ENCODE measurements at places on chromosomes 11 and 22.
A peak's percentile ranks its signal among the peaks of the same experiment; 100 is the strongest.

GRCh38 chr11:86097980-86098379 is 29.1 kb upstream of the PICALM start:
- no peaks in the 10 kb centered on the region for H3K36me3 ChIP-seq
- DNase-seq: no peak
- no peaks in the 10 kb centered on the region for H3K4me1 ChIP-seq
- no peak overlapping the region for H3K27ac ChIP-seq

DNA sequence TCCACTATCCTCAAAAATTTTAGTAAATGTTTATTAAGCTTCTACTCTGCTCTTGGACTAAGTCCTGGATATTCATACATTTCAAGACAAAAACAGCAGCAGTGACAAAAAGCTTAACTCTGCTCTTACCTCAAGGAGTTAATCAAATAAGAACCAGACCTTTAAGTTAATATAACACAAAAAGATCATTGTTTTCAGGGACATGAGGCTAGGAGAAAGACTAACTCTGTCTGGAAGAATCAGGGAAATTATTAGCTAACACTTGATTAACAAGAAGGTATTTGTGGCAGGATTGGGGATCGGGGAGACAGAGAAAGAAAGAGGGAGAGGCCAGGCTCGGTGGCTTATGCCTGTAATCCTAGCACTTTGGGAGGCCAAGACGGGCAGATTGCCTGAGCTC is 74.4 kb downstream of the PPP2R1B start:
- no peaks in the 10 kb centered on the region for H3K27me3 ChIP-seq
- no peaks in the 10 kb centered on the region for H3K4me1 ChIP-seq
- DNase-seq: no peak
- H3K27ac ChIP-seq: no peak overlapping the region
- H3K36me3 ChIP-seq: no peaks in the 10 kb centered on the region
- H3K4me3 ChIP-seq: no peak overlapping the region

GRCh38 chr11:34595960-34596644 is 24.8 kb upstream of the EHF start:
- DNase-seq: no peak
- no peaks in the 10 kb centered on the region for H3K4me1 ChIP-seq
- no peak overlapping the region for H3K27ac ChIP-seq
- no peak overlapping the region for H3K4me3 ChIP-seq
- no peaks in the 10 kb centered on the region for H3K27me3 ChIP-seq
- no peaks in the 10 kb centered on the region for H3K36me3 ChIP-seq

DNA sequence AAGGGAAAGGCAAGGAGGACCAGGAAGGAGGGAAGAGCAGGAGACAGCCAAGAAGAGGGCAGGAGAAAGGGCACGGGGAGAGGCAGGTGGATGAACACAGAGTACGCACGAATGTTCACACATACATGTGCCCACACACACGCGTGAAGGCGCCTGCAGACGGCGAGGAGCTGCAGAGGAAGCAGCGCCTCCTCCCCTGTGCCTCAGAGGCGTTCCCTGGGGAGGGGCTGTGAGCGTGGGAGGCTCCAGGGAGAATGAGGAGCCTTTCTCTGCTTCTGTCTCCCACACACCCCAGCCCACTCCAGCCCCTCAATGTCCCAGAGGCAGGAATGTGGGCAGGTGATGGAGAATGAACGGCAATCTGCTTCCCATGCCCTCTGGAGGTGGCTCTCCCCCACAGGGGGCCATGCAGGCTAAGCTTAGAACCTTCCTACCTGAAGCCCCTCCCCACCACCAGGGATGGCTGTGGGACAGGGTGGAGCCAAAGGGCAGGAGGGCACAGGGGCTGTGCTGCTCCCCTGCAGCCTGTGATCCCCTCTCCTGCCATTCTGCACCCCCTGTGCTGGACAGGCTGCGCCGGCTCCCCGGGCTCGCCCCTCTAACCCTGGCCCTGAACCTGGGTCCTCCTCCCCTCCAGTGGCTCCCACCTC is 25.3 kb downstream of the PPM1F start:
- no peaks in the 10 kb centered on the region for H3K27me3 ChIP-seq
- no peak overlapping the region for H3K4me3 ChIP-seq
- no peaks in the 10 kb centered on the region for H3K36me3 ChIP-seq

- H3K36me3 ChIP-seq: no peaks in the 10 kb centered on the region
- no peak overlapping the region for H3K4me3 ChIP-seq
- H3K27ac ChIP-seq: no peak overlapping the region
- no peaks in the 10 kb centered on the region for H3K27me3 ChIP-seq
- H3K4me1 ChIP-seq: peaks cover 4% of the 10 kb centered on the region
Observed at GRCh38 chr11:123065621-123066020, 3.7 kb upstream of the HSPA8 start.

DNA sequence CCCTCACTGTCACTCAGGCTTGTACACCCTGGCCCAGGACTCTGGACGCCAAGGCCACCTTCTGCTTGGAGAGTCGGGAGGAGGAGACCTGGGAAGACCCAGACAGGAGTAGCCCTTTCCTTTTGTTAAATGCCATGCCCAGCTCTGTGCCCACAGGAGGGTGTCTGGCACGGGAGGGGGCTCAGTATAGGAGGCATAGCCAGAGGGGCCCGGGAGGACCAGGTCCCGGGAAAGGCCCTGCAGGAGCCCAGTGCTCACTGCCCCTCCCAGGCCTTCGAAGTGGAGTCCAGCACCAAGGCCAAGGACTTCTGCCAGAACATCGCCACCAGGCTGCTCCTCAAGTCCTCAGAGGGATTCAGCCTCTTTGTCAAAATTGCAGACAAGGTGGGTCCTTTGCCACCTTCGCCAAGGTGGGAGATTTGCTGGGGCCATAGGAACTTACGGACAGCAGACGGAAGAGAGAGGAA is 79.0 kb downstream of the MYO7A start:
- no peak overlapping the region for H3K4me3 ChIP-seq
- H3K4me1 ChIP-seq: no peaks in the 10 kb centered on the region
- no peak overlapping the region for H3K27ac ChIP-seq
- H3K36me3 ChIP-seq: no peaks in the 10 kb centered on the region
- no peak for DNase-seq
- no peaks in the 10 kb centered on the region for H3K27me3 ChIP-seq

GRCh38 chr11:73404048-73404447 is 27.8 kb downstream of the RELT start:
- peak; percentile 86 for DNase-seq
- no peak overlapping the region for H3K27ac ChIP-seq
- H3K4me3 ChIP-seq: no peak overlapping the region
- no peaks in the 10 kb centered on the region for H3K36me3 ChIP-seq
- H3K4me1 ChIP-seq: no peaks in the 10 kb centered on the region

GRCh38 chr22:47032091-47032943 is 269.9 kb downstream of the TBC1D22A start:
- H3K27ac ChIP-seq: no peak overlapping the region
- peak; percentile 12 for DNase-seq
- no peaks in the 10 kb centered on the region for H3K27me3 ChIP-seq
- H3K4me1 ChIP-seq: peaks cover 8% of the 10 kb centered on the region
- no peak overlapping the region for H3K4me3 ChIP-seq

- no peaks in the 10 kb centered on the region for H3K27me3 ChIP-seq
- H3K4me1 ChIP-seq: peaks cover 8% of the 10 kb centered on the region
- H3K4me3 ChIP-seq: peak overlapping the region; percentile 78
- no peaks in the 10 kb centered on the region for H3K36me3 ChIP-seq
- peak overlapping the region; percentile 96 for H3K27ac ChIP-seq
Observed at GRCh38 chr22:37609240-37610152, 862 bp downstream of the GGA1 start.

DNA sequence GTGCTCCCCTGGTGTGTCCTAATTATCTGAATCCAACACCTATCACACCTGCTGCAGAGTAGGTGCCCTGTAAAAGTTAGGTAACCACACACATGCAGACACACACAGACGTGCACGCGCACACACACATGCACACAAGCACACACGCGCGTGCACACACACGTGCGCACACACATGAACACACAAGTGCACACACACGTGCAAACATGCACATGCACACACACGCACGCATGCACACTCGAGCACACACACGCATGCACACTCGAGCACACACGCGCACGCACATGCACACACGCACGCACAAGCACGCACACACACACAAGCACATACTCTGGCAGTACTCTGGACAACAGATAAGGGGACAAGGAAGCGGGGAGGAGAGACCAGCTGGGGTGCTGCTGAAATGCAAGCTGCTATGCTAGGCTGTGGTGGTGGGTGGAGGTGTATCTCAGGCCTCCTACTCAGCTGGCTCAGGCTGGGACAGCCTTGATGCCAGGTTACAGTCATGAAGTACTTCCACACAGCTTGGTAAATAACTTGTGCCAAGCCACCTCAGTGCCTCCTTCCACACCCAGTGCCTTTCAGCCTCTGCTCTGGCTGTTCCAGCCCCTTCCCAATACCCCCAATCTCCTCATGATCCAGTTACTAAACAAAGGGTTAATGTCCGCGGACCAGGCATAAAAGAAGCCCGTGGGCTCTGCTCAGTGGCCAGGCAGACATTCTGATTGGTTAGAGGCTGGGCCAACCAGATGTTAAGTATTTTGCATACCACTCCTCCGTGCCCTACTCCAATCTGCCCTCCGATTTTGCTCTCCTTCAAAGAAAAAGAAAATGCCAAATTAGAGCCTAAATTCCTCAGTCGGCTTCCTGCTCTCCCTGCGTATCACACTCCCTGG is 374.1 kb downstream of the TENM4 start:
- no peak overlapping the region for H3K4me3 ChIP-seq
- peaks cover 2% of the 10 kb centered on the region for H3K4me1 ChIP-seq
- H3K27ac ChIP-seq: no peak overlapping the region
- no peaks in the 10 kb centered on the region for H3K27me3 ChIP-seq
- no peaks in the 10 kb centered on the region for H3K36me3 ChIP-seq

DNA sequence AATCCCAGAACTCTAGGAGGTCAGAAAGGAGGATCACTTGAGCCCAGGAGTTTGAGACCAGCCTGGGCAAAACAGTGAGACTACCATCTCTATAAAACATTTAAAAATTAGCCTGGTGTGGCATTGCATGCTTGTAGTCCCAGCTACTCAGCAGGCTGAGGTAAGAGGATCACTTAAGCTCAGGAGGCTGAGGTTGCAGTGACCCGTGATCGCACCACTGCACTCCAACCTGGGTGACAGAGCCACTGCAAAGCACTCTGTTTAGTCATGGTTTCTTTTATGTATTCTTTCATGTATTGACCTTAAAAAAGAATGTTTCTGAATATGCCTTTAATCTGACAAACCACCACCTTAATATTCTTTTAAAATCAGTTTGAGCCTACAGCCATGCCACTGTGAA is 52.2 kb downstream of the BIRC2 start:
- no peak for DNase-seq
- no peaks in the 10 kb centered on the region for H3K36me3 ChIP-seq
- no peaks in the 10 kb centered on the region for H3K27me3 ChIP-seq
- H3K4me3 ChIP-seq: no peak overlapping the region

DNA sequence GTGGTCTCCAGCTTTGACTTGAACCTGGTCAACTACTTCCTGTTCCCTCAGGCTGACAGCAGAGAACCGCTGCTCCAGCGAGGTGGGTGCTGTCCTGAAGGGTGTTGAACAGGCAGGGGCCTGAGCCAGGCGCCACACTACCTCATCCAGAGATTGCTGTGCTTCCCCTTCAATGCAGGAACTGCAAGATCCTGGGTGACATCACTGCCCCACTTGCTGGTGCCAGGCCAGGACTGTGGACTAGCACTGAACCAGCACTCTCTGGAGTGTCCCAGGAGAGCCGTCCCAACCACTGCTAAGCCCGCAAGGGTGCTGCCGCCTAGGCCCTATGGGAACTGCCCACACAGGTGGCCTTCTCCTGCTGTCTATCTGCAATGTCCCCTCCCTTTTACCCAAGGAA is 51.7 kb downstream of the GAB4 start:
- no peaks in the 10 kb centered on the region for H3K4me1 ChIP-seq
- H3K4me3 ChIP-seq: no peak overlapping the region
- no peak overlapping the region for H3K27ac ChIP-seq

- DNase-seq: no peak
- H3K27me3 ChIP-seq: no peaks in the 10 kb centered on the region
- H3K36me3 ChIP-seq: peaks cover 3% of the 10 kb centered on the region
Observed at GRCh38 chr22:36493690-36494110, 12.3 kb upstream of the TXN2 start.

- H3K27ac ChIP-seq: no peak overlapping the region
- H3K36me3 ChIP-seq: no peaks in the 10 kb centered on the region
- no peaks in the 10 kb centered on the region for H3K27me3 ChIP-seq
- no peak for DNase-seq
- no peaks in the 10 kb centered on the region for H3K4me1 ChIP-seq
Observed at GRCh38 chr22:46547883-46548244, 10.4 kb upstream of the CELSR1 start.

- H3K27ac ChIP-seq: no peak overlapping the region
- H3K36me3 ChIP-seq: no peaks in the 10 kb centered on the region
- peaks cover 7% of the 10 kb centered on the region for H3K4me1 ChIP-seq
- no peak for DNase-seq
Observed at GRCh38 chr22:17575681-17576080, 12.4 kb downstream of the SLC25A18 start.

- H3K27ac ChIP-seq: no peak overlapping the region
- H3K36me3 ChIP-seq: no peaks in the 10 kb centered on the region
- no peaks in the 10 kb centered on the region for H3K4me1 ChIP-seq
- no peak overlapping the region for H3K4me3 ChIP-seq
Observed at GRCh38 chr11:110645253-110645652, 67.0 kb downstream of the ARHGAP20 start.

GRCh38 chr11:117278347-117278746 is 12.8 kb upstream of the BACE1-AS start:
- no peak for DNase-seq
- no peak overlapping the region for H3K4me3 ChIP-seq
- H3K27ac ChIP-seq: no peak overlapping the region
- H3K27me3 ChIP-seq: no peaks in the 10 kb centered on the region
- H3K4me1 ChIP-seq: no peaks in the 10 kb centered on the region

GRCh38 chr11:118953265-118953664 is 2.8 kb upstream of the UPK2 start:
- no peak overlapping the region for H3K27ac ChIP-seq
- H3K4me3 ChIP-seq: no peak overlapping the region
- H3K36me3 ChIP-seq: no peaks in the 10 kb centered on the region
- DNase-seq: no peak
- no peaks in the 10 kb centered on the region for H3K4me1 ChIP-seq
- H3K27me3 ChIP-seq: no peaks in the 10 kb centered on the region

- H3K27ac ChIP-seq: no peak overlapping the region
- no peak overlapping the region for H3K4me3 ChIP-seq
- no peak for DNase-seq
- H3K27me3 ChIP-seq: no peaks in the 10 kb centered on the region
- no peaks in the 10 kb centered on the region for H3K4me1 ChIP-seq
Observed at GRCh38 chr11:92678008-92678611, 291.3 kb upstream of the MTNR1B start.

GRCh38 chr22:49390954-49391353 is 436.7 kb downstream of the BRD1 start:
- no peaks in the 10 kb centered on the region for H3K27me3 ChIP-seq
- DNase-seq: no peak
- no peak overlapping the region for H3K27ac ChIP-seq
- H3K4me3 ChIP-seq: no peak overlapping the region

DNA sequence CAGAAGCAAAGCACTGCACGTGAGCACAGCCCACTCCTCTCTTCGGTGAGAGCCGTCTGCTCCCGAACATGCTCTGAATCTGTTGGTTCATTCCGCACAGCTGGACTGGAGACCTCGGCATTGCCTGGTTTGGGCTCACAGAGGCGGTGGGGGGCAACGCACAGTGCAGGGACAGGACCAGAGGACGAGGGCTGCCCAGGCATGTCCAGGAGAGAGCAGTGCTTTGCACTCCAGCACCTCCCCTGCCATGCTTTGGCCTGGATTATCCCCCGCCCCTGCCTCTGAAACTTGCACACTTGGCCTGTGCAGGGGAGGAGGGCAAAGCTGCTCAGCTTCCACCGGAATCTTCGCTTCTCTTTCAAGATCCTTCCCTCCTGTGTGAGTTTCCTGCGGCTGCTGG is 536.5 kb downstream of the BRD1 start:
- no peak for DNase-seq
- H3K27me3 ChIP-seq: no peaks in the 10 kb centered on the region
- no peak overlapping the region for H3K4me3 ChIP-seq
- H3K4me1 ChIP-seq: no peaks in the 10 kb centered on the region
- H3K27ac ChIP-seq: no peak overlapping the region

All from ovary (tissue), 10 donors.